ENCODE measurements at places on chromosomes 1 and 21.

- DNase-seq, result no peak
Measured at GRCh38 chr1:183646776-183647175, 6.3 kb downstream of the APOBEC4 start.

DNA sequence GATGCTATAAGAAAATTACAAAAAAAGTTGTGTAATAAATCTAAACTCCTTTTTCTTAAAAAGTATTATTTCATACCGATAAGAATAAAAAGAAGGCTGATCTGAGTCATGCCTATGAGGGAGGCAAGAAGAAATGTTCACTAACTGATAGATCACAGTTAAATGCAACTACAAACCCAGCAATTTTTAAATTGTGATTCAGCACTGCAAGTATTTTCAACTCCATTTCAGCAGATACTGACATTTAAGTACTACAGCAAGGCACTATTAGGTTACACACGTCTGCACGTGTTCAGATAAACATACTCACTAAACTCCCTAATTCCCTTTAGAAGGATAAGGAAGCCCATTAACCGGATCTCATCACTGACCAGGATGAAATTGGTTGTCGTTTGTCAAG is 213.3 kb upstream of the ZRANB2 start:
- no peak for DNase-seq

DNA sequence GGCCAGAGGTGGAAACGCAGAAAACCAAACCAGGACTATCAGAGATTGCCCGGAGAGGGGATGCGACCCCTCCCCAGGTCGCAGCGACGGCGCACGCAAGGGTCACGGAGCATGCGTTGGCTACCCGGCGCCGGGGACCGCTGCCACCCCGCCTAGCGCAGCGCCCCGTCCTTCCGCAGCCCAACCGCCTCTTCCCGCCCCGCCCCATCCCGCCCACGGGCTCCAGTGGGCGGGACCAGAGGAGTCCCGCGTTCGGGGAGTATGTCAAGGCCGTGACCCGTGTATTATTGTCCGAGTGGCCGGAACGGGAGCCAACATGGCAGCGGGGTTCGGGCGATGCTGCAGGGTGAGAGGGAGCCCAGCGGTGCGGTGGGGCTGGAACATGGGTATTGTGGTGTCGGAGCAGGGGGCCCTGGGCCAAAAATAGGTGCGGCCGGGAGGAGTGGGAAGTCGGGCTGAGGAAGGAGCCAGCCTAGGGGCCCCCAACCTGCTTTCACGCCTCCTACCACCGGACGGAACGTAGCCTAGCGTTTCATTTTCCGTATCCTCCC is at the start of gene ACADM:
Gene ACADM (plus strand): TSS at position 238 of the 551 bp plus-strand sequence. CDS start 79 bp downstream, at position 317.
- DNase-seq, result peak; percentile 78

GRCh38 chr21:46559291-46559983 is 45.4 kb downstream of the S100B start:
- DNase-seq, result peak; percentile 15

DNA sequence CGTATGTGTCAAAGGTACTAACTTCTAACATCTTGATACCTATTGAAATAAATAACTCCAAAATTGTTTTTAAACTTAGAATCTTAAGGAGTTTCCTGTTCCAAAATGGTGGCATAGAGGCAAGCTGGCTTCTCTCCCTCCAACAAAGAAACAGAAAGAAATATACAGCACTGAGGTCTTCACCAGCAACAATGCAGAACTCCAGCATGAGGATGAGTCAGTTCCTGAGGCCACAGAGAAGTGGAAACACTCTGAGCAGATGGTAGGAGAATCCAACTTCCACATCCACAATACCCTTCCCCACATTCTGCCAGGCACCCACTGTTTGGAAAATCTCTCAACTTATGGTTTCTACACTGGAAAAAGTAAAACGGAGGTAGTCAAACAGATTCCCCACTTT is 12.2 kb upstream of the PPIH start:
- peak; percentile 11 for DNase-seq

All from foreskin melanocyte (primary cell).